ENCODE measurements at places on chromosomes 5 and 9.
A peak's percentile ranks its signal among the peaks of the same experiment; 100 is the strongest.

GRCh38 chr5:163089230-163089629, 348.2 kb upstream of the CCNG1 start:
- DNase-seq, result no peak

DNA sequence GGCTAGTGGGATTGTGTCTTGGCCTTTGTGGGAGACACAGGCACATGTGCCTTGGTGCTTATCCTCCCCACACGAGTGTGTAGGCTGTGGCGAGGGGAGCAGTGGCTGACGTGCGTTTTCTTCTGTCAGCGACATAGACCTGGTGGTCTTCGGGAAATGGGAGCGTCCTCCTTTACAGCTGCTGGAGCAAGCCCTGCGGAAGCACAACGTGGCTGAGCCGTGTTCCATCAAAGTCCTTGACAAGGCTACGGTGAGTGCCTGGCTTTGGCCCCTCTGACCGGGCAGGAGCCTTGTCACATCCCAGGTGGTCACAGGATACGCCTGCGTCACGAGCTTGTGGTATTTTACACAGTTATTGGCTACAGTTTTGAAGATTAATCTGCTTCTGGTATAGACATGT, 26.4 kb downstream of the TENT4A start:
- no peak for DNase-seq

- no peak for DNase-seq
Observed at GRCh38 chr5:100273846-100274580, 261.2 kb upstream of the FAM174A start.

DNA sequence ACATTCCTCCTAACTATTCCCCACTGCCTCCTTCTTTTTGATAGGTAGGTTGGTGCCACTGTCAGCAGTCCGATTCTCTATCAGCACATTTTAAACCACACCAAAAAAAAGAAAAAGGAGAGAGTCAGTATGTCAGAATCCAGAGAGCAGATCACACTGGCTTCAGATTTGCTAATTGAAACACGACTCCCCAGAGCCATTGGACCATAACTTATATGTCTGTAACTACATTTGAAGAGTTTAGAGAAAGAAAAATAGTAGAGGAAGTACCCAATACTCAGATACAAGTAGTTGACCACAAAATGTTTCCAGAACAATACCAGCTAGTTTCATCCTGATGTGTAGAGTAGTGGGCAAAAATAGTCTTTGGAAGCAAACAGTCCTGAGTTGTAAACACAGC, 216.6 kb downstream of the NR2F1-AS1 start:
- DNase-seq, result no peak

- peak; percentile 35 for DNase-seq
Observed at GRCh38 chr5:115377468-115378217, 81.2 kb upstream of the CCDC112 start.

DNA sequence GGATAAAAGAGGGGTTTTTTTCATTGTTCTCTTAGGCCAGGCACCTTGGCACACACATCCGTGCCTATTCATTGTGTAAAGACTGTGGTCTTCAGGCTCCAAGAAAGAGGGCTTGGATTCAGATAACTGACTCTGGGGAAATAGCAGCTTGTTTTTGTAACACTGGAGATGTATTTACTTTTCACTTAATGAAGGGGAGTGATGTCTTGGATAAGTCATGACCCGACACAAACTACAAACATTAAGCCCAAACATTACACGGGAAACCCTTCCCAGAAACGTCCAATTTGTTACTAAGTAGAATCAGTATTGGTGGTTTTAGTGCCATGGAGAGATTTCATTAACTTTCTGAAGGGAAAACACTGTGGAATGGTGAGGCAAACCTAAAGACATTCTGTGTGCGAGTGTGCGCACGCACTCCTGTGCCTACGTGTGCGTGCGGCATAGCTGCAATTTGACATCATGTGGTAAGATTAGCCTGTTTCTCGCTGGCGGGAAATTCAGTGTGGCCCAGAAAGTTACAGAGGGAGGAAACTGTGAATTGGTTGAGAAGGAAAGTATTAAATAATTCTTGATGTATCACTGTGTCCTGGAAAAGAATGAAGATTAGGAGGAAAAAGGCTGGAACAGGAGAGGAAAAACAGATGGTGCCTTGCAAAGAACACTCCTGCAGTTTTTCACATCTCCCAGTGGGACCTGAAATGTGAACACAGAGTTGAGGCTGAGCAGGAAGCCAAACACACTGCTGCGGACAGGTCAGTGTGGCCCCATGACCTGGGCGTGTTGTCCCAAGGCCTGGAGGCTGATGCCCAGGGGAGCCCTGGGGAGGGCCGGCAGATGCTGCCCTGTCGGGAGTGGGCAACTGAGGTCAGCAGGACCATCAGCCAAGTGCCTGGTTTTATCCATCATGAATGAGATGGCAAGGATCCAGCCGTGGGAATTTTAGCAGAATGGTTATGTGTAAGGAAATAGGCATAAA, 108.5 kb downstream of the GAS1 start:
- no peak for DNase-seq

- no peak for DNase-seq
Observed at GRCh38 chr5:32095261-32095671, 78.9 kb downstream of the GOLPH3 start.
